Colonic mucosa (tissue), 4 donors: ENCODE measurements at places on chromosomes 5 and 9. TPM values are rescaled to one million over a fixed set of nuclear protein-coding genes. Genes with fewer than 3 reads are reported as not detected.
A peak's percentile ranks its signal among the peaks of the same experiment; 100 is the strongest.

DNA sequence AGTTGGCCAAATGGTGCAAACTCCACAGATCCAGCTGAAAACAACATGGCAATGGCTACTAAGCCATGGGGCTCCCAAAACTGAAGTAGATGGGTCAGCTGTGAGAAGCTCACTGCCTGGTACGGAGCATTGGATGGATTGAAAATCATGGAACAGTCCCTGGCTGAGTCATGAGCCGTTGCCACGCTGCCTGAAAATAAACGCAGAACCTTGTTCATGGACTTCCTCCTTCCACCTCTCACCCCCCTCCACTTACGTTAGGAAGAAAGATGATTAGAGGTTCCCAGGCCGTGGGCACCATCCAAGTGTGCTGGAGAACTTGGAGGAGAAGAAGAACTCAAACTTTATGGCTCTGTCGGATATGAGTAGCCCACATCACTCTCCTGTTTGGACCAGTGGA, 6.8 kb upstream of the DIPK1B start:
- H3K27me3 ChIP-seq = peaks cover 3% of the 10 kb centered on the region
- DNase-seq = no peak
- no peak overlapping the region for H3K4me3 ChIP-seq
- H3K4me1 ChIP-seq = no peaks in the 10 kb centered on the region
- no peaks in the 10 kb centered on the region for H3K36me3 ChIP-seq

Gene DAB2IP
- 126 TPM for total RNA-seq

Gene NMUR2
- total RNA-seq = not detected

- no peaks in the 10 kb centered on the region for H3K27me3 ChIP-seq
- no peak overlapping the region for H3K27ac ChIP-seq
- no peaks in the 10 kb centered on the region for H3K36me3 ChIP-seq
Observed at GRCh38 chr9:124799274-124800006, 22.5 kb downstream of the OLFML2A start.

DNA sequence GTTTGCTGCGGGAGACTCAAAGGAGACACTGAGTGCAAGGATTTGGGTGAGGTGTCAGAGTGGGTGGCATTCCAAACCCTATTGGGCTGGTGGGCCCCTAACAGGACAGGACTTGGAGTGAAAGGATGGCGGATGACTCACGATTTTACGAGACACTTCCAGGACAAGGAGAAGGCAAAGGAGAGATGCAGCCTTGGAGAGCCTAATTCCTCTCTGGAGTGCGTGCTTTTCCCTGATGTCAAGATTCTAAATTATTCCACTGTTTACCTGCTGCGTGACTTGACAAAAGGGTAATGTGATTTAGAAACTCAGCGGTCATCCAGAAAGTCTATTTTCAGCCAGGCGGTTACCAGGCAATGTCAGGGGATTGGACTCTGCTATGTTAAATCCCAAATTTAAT, 41.6 kb upstream of the CD180 start:
- H3K27ac ChIP-seq = no peak overlapping the region
- H3K4me1 ChIP-seq = peaks cover 4% of the 10 kb centered on the region
- H3K4me3 ChIP-seq = no peak overlapping the region
- no peak for DNase-seq

DNA sequence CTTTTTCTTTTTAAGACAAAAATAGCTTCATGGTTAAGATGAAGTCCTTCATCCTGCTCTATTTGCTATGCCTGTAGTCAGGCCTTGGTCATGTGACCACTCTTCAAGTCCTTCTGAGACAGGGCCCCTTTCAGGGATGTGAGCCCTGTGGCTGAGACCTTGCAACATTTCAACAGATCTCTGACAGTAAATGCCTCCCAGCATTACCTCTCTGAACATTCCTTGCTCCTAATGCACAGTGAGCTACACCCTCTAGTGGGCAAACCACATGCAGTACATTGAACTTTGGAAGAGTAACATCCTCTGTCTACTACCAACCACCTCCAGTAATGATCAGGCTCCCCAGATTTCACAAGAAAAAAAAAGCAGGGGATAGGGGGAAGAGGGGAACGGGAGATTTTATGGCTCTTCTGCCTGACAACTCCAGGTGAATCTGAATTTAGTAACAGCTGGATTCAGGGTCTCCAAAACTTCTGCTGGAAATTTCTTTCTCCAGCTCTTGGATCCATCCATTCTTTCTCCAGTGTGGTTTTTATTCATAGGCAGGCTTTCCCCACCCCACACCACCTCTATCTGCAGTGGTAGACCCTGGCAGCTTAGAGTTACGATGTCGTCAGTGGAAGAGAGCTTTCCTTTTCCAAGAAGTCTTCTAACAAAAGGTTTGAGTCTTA, 8.9 kb upstream of the FBXO38 start:
- no peaks in the 10 kb centered on the region for H3K4me1 ChIP-seq
- no peaks in the 10 kb centered on the region for H3K36me3 ChIP-seq
- no peak overlapping the region for H3K27ac ChIP-seq
- H3K4me3 ChIP-seq = no peak overlapping the region

DNA sequence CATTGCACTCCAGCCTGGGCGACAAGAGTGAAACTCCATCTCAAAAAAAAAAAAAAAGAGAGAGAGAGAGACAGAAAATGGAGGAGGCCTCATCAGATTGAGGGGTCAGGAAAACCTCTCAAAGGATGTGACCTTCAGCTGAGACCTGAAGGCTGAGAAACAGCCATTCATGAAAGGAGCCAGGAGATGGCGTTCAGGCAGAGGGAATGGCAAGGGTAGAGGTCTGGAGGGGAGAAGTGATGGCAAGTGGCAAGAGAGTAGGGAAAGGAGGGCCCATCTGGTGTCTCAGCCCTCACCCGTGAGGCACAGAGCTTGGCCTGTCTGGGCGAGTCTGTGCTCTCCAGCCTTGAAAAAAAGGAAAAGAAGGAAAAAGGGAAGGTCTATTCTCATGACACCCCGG, 17.0 kb downstream of the CAMK2A start:
- H3K27ac ChIP-seq = no peak overlapping the region
- no peaks in the 10 kb centered on the region for H3K4me1 ChIP-seq
- DNase-seq = no peak

DNA sequence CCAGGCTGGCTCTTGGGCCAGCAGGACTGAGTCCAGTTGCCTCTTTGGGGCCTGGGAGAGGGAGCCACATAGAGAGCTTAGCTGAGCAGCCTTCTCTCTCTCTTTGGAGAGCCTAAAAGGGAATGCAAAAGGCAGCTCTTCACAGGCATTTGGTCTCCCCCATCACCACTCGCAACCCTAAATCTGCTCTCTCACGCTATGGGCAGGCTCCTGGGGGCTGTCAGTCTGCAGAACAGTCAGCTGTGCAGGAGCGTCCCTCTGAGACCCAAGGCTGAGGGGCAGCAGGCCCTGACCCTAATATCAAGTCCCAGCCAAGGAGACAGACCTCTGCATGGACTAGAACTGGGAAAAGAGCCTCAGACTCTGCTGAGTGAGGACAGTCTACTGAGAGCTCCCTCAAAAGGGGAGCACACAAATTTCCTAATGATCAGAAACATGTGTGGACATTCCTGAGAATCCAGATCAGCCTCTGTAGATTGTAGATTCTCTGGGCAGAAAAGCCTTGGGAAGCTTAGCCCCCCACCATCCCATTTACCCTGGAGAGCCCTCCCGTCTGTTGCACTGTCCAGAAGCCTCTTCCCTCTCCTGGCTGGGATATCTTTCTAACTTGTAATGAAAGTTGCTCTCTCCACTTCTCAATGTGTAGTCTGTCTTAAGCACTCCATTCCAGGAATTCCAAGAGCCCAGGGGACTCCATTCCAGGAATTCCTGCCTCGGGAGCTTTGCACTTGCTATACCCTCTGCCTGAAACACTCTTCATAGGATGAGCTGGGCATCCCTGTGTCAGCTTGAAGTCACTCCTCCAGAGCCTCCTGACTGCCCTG, 79.4 kb downstream of the FAM114A2 start:
- H3K27ac ChIP-seq = no peak overlapping the region
- H3K36me3 ChIP-seq = no peaks in the 10 kb centered on the region
- no peak for DNase-seq
- H3K27me3 ChIP-seq = no peaks in the 10 kb centered on the region
- no peak overlapping the region for H3K4me3 ChIP-seq
- H3K4me1 ChIP-seq = no peaks in the 10 kb centered on the region

GRCh38 chr9:125141251-125141650, 2.1 kb downstream of the SCAI start:
- no peak for DNase-seq
- no peak overlapping the region for H3K27ac ChIP-seq
- H3K27me3 ChIP-seq = no peaks in the 10 kb centered on the region
- no peaks in the 10 kb centered on the region for H3K36me3 ChIP-seq

- H3K27ac ChIP-seq = no peak overlapping the region
- H3K27me3 ChIP-seq = no peaks in the 10 kb centered on the region
- H3K36me3 ChIP-seq = no peaks in the 10 kb centered on the region
- no peak overlapping the region for H3K4me3 ChIP-seq
- no peak for DNase-seq
- H3K4me1 ChIP-seq = no peaks in the 10 kb centered on the region
Observed at GRCh38 chr9:106616851-106617345, 246.1 kb upstream of the ZNF462 start.

Gene MLANA
- total RNA-seq = not detected

- H3K4me3 ChIP-seq = no peak overlapping the region
- no peak overlapping the region for H3K27ac ChIP-seq
- H3K4me1 ChIP-seq = peaks cover 5% of the 10 kb centered on the region
- H3K36me3 ChIP-seq = no peaks in the 10 kb centered on the region
- no peaks in the 10 kb centered on the region for H3K27me3 ChIP-seq
- DNase-seq = no peak
Observed at GRCh38 chr9:127642082-127642740, 30.1 kb downstream of the STXBP1 start.

Gene SHISAL2B
- not detected for total RNA-seq

- H3K27ac ChIP-seq = no peak overlapping the region
- peaks cover 4% of the 10 kb centered on the region for H3K27me3 ChIP-seq
- DNase-seq = no peak
- H3K36me3 ChIP-seq = no peaks in the 10 kb centered on the region
- no peaks in the 10 kb centered on the region for H3K4me1 ChIP-seq
- peak overlapping the region; percentile 51 for H3K4me3 ChIP-seq
Observed at GRCh38 chr5:139787257-139787567, 8.4 kb upstream of the PSD2 start.

- H3K36me3 ChIP-seq = no peaks in the 10 kb centered on the region
- H3K27ac ChIP-seq = no peak overlapping the region
- no peaks in the 10 kb centered on the region for H3K4me1 ChIP-seq
- no peaks in the 10 kb centered on the region for H3K27me3 ChIP-seq
- no peak overlapping the region for H3K4me3 ChIP-seq
Observed at GRCh38 chr5:172348084-172348483, 64.5 kb upstream of the UBTD2 start.

DNA sequence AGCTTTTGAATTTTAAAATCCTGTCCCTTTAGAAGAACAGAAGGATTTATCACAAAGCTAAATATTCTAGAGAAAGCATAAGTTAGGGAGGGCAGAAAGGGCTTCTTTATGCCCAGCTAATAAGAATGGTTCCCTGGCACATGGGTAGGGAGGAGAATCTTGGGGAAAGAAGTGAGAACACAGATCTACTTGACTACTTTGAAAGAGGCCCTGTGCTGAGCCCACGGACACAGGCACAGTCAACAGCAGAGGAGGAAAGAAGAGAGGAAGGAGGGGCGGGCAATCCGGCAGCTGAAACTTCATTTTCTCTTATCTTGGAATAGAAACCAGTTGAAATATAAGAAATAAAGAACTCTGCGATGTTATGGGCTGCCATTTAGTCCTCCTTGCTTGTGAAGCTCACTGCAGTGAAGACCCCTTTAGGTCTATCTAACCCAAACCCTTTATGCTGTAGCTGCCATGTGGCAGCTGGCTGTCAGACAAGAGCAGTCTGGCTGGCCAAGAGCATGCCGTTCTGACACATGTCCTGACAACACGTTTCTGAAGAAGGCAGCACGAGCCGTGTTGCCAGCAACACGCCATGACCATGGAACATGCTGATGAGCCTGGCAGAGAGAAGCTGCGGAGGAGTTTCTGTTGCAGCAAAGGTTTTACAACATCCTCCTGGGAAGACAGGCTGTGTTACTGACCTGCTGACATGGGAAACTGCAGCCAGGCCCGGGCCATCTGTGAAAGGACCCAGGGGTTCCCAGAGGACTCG, 34.2 kb downstream of the ABLIM3 start:
- no peak for DNase-seq
- H3K36me3 ChIP-seq = no peaks in the 10 kb centered on the region
- no peak overlapping the region for H3K27ac ChIP-seq
- H3K4me3 ChIP-seq = no peak overlapping the region
- H3K27me3 ChIP-seq = no peaks in the 10 kb centered on the region
